Kidney capillary endothelial cell (primary cell): ENCODE measurements at places on chromosomes 3 and 15.

DNA sequence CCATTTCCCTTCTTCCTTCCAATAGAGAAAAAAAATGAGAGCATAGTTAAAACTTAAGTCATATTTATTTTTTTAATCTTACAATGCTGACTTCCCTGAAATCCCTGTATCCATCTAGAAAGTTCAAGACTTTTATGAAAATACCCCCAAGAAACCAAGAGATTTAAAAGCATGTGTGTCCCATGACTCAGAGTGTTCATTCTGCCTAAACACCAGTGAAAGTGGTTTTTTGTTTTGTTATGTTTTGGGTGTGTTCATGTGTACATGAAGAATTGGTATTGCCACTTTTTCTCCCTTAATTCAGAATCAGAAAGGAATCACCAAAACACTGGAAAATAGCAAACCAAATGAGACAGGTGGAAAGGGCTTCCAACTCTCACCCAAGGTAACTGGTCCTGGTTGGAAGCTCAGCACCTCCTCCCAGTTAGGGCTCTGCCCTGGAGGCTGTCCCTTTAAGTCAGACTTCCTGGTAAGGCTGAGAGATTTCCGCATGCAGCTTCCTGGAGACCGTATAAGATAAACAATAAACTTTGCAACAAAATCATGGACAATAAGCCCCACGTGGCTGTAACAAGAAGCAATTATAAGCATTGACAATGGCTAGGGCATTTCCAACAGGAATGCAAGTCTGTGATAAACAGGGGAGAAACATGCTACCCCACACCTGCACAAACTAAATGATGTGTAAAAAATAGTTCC, 121.9 kb upstream of the ARHGEF3 start:
- peak; percentile 96 for DNase-seq

- DNase-seq = peak; percentile 41
These were observed 617.5 kb downstream of the ZPLD1 start for GRCh38 chr3:103052236-103052830.

DNA sequence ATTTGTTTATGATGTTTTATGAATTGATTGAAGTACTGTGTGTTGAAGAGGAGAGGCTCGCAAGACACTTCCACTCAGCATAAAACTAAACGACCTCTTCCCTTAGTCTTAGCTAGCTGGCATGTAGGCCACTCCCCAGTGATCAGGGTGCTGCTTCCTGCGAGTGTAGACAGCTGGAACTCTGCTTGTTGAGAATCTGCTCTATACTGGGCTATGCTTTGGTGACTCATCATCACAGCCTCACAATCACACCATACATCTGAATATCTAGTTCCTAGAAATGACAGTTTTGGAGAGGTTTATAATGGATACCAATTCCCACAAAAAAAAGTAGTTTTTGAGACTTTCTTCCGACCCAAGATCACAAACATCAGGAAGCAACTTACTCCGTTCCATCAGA, 1.5 kb upstream of the SLC24A5 start:
- DNase-seq = no peak

GRCh38 chr3:41075975-41076374, 123.3 kb upstream of the CTNNB1 start:
- no peak for DNase-seq

DNA sequence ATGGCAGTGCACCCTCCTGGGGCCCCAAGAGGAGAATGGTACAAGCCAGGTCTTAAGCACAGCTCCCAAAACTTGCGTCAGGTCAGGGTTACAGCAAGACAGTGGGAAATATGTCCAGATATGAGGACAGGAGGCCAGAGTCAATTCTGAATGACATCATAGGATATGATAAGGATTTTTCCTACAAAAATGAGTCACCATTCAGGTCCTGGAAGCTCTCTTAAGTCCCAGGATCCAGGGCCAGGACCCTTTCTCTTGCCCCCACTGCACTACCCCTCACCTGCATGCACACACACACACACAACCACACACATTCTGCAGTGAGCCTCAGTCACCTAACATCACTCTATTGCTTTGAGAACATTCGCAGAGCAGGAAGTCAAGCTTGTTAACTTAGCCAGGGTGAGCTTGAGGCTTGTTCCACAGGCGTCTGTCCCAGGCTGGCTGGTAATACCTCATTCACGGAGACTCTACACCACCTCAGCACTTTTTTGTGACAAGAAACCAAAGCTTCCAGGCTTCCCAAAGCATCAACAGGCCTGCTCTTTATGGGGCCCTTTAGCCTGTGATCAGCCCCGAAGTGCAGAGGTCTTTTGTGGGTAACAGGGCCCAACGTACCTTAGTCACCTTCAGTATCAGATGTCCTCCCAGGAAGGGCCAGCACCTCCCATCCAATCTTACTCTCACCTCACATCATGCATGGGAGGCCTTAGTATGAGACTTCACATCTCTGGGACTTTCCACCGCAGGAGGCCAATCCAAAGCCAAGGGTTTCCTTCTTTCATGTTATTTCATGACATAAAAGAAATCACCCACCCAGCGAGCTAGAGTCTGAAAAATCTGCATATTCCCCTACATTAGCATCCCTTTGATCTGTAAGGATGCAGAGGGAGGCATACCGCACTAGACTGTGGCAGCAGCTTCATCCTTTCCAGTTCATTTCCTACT, 74.0 kb upstream of the LIPC start:
- peak; percentile 36 for DNase-seq

GRCh38 chr3:23959135-23959900, 14.2 kb downstream of the NR1D2 start:
- DNase-seq = peak; percentile 40

DNA sequence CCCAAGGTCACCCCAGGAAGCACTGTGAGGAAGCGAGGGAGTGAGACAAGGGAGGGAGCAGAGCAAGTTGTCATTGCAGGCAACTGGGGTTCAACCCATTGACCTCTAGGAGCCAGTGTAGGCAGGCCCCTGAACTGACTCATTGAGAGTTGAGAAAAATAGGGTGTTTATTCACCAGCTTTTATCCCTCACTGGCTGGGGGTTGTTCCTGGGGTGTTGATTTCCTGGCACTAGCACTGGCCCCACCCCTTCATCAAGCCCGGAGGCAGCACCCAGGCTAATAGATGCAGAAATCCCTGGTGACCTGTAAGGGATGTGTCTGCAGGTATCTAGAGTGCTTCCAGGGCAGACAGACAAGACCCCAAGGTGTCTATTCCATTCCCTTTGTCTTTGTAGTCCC, 183.9 kb downstream of the ARRDC4 start:
- DNase-seq = no peak

GRCh38 chr3:169387751-169388696, 275.5 kb downstream of the MECOM start:
- DNase-seq = peak; percentile 10

DNA sequence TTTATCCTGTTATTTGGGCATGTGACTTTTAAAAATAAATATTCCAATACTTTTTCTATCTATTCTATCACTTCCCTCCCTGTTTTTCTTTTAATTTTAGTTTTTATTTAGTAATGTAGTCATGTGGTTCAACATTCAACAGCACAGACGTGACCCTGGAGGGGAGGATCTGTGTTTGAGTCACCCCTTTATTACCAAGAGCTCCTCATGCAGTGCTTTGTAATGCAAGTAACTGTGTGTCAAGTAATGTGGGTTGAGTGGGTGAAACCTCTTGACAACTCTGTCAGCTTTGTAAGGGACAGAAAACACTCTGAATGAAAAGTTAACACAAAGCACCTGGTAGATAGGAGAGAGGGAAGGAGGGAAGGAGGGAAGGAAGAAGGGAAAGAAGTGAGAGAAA, 89.7 kb upstream of the FGF12 start:
- no peak for DNase-seq

DNA sequence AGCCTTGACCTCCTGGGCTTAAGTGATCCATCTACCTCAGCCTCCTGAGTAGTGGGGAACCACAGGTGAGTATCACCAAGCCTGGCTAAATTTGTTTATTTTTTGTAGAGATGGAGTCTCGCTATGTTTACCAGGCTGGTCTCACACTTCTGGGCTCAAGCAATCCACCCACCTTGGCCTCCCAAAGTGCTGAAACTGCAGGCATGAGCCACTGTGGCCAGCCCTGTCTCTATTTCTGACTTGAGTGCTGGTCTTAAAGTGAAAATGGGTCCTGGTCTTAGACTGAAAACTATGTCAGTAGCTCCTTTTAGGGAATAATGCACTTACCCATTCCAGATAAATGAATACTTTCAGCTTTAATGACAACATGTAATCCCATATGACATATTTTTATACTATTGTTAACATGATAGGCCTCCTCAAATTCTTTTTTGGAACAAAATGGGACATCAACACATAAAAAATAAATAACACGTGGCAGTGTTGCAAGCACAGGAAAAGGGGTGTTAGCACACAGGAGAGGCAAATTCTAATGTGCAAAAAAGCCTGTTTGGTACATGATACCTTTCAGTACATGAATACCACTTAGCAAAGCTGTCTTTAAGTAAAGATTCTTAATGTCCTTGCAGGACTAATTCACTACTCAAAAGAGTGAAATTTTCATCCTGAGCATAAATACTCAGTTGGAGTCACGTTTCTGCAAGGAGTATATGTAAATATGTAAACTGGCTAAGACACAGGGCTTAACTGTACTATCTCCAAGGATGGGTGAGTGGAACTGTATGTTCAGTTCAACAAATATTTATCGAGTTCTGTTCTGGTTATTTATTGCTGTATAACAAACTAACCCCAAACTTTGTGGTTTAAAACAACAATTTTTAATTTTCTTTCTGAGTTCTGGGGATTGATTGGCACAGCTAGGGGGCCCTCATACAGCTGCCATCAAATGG, 194.7 kb downstream of the NR1D2 start:
- no peak for DNase-seq

GRCh38 chr3:55877703-55878102, 390.6 kb upstream of the WNT5A start:
- no peak for DNase-seq

- no peak for DNase-seq
These were observed 164.5 kb downstream of the EPHB1 start for GRCh38 chr3:134959516-134959915.

GRCh38 chr3:29497282-29497681, 216.4 kb downstream of the RBMS3 start:
- DNase-seq = no peak

GRCh38 chr3:157204880-157205279, 44.9 kb upstream of the CCNL1 start:
- DNase-seq = no peak

DNA sequence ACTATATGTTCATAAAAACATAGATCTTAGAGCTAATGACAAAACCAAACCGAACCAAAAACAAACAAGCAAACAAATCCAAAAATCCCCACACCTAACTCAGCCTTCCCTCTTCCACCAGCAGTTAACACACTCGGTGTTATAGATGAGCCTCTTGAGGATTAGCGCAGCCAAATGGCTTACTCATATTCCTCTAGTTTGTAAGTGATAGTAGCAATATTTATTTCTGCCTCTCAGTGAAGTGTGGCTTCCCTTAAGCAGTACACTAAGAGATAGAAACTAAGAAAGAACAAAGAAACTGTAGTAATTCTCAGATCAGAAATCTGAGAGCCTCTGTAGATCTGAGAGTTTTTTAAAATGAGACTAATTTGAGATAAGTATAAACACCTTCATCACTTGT, 2.4 kb upstream of the NCEH1 start:
- DNase-seq = no peak

DNA sequence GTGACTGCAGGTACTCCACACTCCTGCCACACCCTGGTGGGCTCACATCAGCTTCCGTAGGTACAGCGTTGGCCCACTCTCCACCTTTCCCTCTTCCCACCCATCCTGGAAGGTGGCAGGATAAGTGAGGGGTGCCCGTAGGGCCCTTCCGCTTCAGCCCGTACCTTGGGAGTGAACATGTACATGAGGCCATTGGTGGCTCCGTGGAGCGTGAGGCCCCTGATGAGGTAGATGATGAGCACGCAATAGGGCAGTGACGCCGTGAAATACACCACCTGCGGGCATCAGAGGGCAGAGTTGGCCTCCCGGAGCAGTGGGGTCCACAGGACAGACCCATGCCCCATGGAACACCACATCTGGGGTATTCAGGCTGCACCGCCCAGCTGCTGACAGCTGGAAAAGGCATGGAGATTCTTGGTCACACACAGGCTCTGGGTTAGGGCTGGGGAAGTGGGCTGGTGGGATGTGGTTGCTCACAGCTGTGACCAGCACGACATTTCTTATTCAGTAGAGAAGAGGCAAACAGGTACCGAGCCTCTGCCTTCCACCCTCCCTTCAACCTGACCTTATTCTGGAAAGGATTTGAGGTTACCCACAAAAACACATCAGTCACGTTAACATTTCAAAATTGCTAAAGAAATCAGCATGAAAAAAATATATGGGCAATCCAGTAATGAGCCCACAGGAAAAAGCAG, 23.8 kb downstream of the SLC6A20 start:
- no peak for DNase-seq

GRCh38 chr3:38996193-38996592, 55.6 kb downstream of the SCN11A start:
- DNase-seq = no peak

DNA sequence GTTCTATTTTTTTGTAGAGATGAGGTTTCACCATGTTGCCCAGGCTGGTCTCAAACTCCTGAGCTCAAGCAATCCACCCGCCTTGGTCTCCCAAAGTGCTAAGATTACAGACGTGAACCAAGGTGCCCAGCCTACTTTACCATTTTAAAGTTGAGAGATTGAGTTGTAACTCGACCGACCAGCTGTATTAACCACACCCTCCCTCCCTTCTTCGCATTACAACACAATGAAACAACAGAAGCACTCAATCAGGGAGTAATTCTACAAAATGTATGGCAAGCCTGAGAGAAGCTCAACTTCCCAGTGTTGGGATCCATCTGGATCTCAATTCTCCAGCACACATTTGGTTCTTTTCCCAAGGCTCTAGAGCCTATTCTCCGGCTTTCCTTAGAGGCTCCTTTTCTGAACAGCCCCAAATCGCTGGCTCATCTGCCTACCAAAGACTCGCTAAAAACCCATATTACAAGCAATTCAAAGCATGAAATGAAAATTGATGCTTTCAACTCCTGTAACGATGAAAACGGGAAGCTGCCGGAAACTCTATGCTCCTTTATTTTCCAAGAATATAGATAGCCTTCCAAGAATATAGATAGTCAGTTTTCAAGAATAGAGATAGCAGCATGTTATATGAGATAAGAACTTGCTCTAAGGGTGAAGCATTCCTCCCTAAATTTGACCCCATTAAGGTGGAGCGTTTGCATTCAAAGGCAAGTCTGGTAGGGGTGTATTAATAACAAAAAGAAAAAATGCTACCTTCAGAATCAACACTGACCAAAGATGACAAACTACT, 450.9 kb downstream of the MAGI1 start:
- no peak for DNase-seq

- no peak for DNase-seq
These were observed 162.8 kb downstream of the SMAD6 start for GRCh38 chr15:66864871-66865281.

GRCh38 chr3:9147215-9147895, 102.1 kb downstream of the SRGAP3 start:
- DNase-seq = no peak
